ENCODE measurements at places on chromosomes 16 and 17. TPM values are rescaled to one million over a fixed set of nuclear protein-coding genes. Genes with fewer than 3 reads are reported as not detected.

The STX1B gene
- 1.9 TPM for total RNA-seq

The PTGES3L gene
- total RNA-seq = 0.73 TPM

The TBX2 gene
- total RNA-seq = 3.7 TPM

The WFDC1 gene
- not detected for total RNA-seq

The MAPK7 gene
- 26.3 TPM for total RNA-seq

The SLC22A31 gene
- total RNA-seq = 1.9 TPM

The KRTAP4-9 gene
- not detected for total RNA-seq

The STH gene
- total RNA-seq = not detected

The RAI1 gene
- 37.8 TPM for total RNA-seq

The ZACN gene
- total RNA-seq = 0.18 TPM

The TNRC6A gene
- total RNA-seq = 30.6 TPM

The SCNN1B gene
- total RNA-seq = 0.17 TPM

The KRTAP29-1 gene
- total RNA-seq = not detected

The NECAB2 gene
- 2.1 TPM for total RNA-seq

The ABCC6 gene
- 1.1 TPM for total RNA-seq

The ADAM11 gene
- 1.2 TPM for total RNA-seq

The ARHGAP23 gene
- 71.3 TPM for total RNA-seq

The CD79B gene
- not detected for total RNA-seq

The GLIS2 gene
- 27.0 TPM for total RNA-seq

The NACA2 gene
- not detected for total RNA-seq

The TBC1D3B gene
- 3.0 TPM for total RNA-seq

The CDT1 gene
- 29.9 TPM for total RNA-seq

The RPL19 gene
- total RNA-seq = 3,791 TPM

The KRT39 gene
- total RNA-seq = not detected

The UNC45B gene
- total RNA-seq = not detected

The MLST8 gene
- 48.3 TPM for total RNA-seq

The IRX5 gene
- 2.2 TPM for total RNA-seq

The PSMD7 gene
- 119 TPM for total RNA-seq

The HBA2 gene
- not detected for total RNA-seq

The CCDC182 gene
- not detected for total RNA-seq

The KCNH4 gene
- 0.29 TPM for total RNA-seq

The C16orf82 gene
- total RNA-seq = not detected

The IL34 gene
- 0.77 TPM for total RNA-seq

The CES4A gene
- 2.3 TPM for total RNA-seq

The RAB37 gene
- 1.1 TPM for total RNA-seq

The KRTAP4-1 gene
- 0.22 TPM for total RNA-seq

The DHRS13 gene
- total RNA-seq = 4.8 TPM

The ITGA2B gene
- total RNA-seq = 1.2 TPM

The OR3A2 gene
- not detected for total RNA-seq

The PLLP gene
- 1.4 TPM for total RNA-seq

The SLFN14 gene
- total RNA-seq = not detected

The TCAP gene
- 0.72 TPM for total RNA-seq

The NOL11 gene
- 84.9 TPM for total RNA-seq

The CCDC40 gene
- 3.7 TPM for total RNA-seq

The CA5A gene
- total RNA-seq = not detected

The AANAT gene
- total RNA-seq = 0.26 TPM

The ICAM2 gene
- not detected for total RNA-seq

The NAGS gene
- 1.5 TPM for total RNA-seq

The MYH8 gene
- total RNA-seq = not detected

The SOX8 gene
- 2.1 TPM for total RNA-seq

The SYCE1L gene
- 4.8 TPM for total RNA-seq

The TNFRSF12A gene
- total RNA-seq = 530 TPM
